Karpas-422 (cell line): ENCODE measurements at places on chromosomes 3 and 15.
A peak's percentile ranks its signal among the peaks of the same experiment; 100 is the strongest.

DNA sequence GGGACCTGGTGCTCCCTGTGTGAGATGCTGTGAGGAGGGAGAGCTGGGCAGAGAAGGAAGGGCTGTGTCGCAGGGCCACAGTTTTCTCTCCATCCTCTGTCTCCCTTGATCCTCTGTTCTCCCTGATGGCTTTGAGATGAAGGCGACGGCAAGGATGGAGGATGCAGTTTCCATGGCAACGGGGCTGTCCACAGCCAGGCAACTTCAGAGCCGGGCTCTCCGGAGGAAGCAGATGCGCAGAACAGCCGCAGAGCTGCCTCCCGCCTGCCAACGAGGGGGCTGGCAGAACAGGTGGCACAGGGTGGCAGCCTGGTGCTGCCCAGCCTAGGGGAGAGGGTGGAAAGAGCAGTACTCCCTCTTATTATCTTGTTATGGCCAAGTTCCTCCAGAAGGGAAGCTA is 9.9 kb upstream of the GRM2 start:
- no peak for DNase-seq

DNA sequence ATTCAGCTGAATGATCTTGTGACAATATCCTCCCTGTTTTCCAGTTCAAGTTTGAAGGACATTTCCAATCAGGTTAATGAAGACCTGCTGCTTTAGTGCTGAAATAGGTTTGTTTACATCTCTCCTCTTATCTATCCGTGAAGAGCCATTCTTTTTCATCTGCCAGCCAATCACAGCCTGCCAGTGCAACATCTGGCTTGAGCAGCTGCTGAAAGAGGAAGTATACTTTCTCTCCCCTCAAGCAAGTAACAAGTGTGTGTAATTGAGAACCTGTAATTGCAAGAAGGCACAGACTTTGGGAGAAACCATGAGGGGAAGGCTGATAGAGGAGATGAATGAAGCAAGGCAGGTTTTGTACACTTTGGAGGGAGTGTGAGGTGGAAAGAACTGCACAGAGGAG is 404.3 kb downstream of the AGBL1 start:
- peak; percentile 46 for DNase-seq

GRCh38 chr3:9068051-9068450 is 104.8 kb upstream of the RAD18 start:
- DNase-seq, result no peak

DNA sequence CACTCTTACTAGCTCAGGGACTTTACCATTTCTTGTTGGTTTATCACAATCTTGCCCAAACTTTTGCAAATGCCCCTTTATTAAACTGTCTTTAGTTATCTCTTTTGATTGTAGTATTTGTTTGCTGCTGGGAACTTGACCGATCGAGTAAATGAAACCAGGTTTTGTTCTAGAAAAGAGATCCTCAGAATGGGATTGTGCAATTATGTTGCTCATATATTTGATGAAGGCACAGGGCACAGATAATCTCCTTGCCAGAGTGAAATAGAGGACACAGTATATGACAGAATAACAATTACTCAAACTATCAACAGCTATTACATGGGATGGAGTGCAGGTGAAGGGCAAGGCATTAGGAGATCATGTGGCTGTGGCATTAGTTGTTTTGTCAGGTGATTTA is 216.6 kb upstream of the RASGRP1 start:
- DNase-seq, result no peak

- DNase-seq, result no peak
Observed at GRCh38 chr15:65087873-65088642, 11.5 kb downstream of the KBTBD13 start.

DNA sequence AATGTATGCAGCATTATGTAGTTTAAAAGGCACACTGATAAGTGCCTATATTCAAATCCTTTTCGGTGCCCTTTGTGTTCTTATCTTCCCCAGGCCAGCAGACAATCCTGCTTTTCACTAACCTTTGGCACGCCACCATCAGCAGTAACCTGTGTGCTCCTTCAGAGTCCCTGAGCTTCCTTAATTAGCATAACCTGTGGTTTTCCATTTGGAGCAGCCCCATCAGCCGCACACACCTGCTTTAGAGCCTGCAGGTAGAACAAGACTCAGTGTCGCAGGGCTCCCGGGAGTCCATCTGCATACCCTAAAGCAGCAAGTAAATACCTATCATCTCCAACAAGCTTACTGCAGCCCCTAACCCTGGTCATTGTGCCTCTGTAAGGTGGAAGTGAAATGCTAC is 755.1 kb downstream of the ROBO2 start:
- DNase-seq, result no peak

- DNase-seq, result no peak
Observed at GRCh38 chr15:80866936-80867335, 87.8 kb downstream of the CEMIP start.

DNA sequence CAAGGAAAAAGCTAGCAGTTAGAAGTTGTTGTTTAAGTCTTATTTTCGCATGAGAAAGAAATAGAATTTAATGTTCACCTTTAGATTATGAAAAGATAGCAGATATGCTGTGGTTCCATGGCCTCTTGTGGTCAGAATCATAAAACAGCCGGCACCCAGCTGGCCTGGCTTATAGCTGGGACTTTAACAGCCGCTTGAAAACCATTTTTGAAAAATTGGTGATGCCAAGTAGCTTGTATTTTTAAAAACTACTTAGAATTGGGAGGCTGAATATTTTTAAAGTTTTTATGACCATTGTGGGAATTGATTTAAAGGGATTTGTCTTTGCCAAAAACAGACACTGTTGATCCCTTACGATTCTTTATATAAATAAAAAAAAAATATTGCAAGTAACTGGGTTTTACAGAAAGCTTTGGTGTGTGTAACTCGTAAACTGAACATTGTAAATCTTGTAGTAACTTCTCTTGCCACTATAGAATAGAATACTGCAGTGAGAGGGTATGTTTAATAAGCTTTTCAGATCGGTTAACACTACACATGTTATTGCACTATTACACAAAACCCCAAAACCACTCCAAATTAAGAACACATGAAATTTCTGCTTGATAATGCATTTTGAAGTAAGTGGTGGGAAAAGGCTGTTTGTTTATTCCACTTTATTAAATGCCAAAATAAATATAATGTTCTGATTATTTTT is 6.6 kb downstream of the ARRDC4 start:
- no peak for DNase-seq

- DNase-seq, result no peak
Observed at GRCh38 chr3:131323792-131324191, 57.8 kb upstream of the NUDT16 start.

DNA sequence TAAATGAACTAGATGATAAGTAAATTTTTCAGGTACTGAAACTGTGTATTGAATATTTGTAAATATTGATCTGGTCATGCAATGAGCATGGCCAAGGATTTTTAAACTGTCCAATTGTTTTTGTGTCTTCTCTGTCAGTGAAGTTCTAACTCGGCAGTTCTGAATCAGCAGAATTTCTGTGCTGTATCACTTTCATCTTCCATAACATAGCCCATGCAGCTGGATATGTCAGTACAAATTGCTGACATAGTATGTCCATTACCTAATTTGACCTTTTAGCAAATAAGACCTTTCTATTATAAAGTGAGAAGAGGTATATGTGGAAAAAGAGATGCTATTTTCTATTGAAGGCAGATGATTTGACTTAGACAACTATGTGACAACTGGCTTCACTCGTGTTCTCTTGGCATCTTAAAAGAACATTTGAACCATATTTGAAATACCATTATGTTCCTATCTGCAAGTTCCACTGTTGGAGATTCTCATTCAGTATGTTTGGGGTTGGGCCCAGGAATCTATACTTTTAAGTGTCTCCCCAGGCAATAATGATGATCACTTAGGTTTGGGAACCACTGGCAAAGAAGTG is 90.4 kb downstream of the CMSS1 start:
- DNase-seq, result no peak

DNA sequence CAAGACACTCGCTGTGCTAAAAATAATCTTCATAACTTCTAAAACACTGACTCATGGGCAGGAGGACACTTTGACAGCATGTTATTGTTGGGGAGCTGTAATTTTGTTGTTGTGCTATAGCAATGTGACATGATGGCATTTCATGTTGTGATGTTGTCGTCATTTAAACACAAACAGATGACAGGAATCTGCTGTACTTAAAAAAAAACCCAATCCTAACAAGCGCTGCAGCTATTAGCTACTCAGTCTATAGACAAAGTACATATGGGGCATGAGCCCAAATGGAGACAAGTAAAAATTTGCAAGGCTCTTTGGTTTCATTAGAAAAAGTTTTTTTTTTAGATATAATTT is 828 bp upstream of the ATOSA start:
- DNase-seq, result peak; percentile 87

DNA sequence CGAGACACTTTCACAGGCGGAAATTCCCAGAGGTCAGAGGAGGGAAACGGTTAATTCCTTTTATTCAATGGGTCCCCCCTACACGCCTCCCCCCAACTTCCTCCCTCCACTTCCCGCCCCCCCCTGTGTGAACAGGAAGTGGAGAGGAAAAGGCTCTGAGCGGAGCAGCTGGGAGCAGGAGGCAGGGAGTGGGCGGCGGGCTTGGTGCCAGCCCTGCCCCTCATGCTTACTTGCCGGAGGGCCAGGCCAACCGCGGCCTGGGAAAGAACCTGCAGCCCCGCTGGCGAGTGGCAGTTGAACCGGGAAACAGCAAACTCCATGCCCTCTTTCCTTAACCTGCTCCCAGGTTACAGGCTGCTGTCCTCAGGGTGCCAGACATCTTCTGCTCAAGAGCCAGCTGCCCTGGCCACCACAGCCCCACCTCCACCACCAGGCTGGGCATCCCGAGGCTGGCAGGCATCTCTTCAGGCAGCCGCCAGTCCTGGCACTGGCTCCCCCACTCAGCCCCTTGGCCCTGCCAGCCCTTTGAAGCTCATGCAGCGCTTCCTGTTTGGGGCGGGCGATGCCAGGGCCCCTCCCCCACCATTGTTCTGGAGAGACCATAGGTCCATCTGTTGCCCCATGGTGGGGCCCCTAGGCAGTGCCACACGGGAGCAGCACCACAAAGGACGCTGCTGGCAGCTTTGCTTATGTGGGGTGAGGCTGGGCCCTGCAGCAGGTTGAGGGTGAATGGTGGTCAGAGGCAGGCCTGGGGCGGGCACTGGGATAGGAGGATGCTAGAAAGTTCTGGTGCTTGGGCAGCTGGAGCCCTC is 12.9 kb downstream of the VPS18 start:
- peak; percentile 85 for DNase-seq

GRCh38 chr15:85782064-85782463 is 12.7 kb downstream of the KLHL25 start:
- no peak for DNase-seq
